ENCODE measurements at places on chromosomes 1 and 21.
A peak's percentile ranks its signal among the peaks of the same experiment; 100 is the strongest.

- DNase-seq = no peak
Measured at GRCh38 chr1:26119892-26120608, 8.4 kb downstream of the PDIK1L start.

- DNase-seq = no peak
Measured at GRCh38 chr1:41862384-41863221, 56.1 kb downstream of the HIVEP3 start.

GRCh38 chr1:162040001-162040400 lies 16.3 kb upstream of the OLFML2B start:
- no peak for DNase-seq

GRCh38 chr1:81179242-81179641 lies 621.5 kb upstream of the ADGRL2 start:
- no peak for DNase-seq

DNA sequence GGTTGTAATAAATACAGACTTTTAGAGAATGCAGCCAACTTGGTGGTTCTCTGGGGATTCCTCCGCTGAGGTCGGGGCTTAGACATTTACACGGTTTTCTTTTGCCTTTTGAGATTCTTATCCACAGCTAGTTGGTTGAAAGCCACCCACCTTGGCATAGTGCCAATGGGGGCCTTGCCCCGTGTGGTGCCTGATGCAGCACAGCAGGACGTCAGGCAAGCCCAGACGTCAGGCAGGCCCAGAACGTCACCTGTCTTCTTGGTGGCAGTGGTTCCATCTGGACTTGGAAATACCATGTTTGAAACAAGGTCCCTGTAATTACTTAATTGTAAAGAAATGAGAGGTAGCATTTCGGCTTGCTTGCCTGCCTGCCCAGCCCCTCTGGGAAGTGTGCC lies 78.5 kb downstream of the GALNT2 start:
- DNase-seq = no peak

DNA sequence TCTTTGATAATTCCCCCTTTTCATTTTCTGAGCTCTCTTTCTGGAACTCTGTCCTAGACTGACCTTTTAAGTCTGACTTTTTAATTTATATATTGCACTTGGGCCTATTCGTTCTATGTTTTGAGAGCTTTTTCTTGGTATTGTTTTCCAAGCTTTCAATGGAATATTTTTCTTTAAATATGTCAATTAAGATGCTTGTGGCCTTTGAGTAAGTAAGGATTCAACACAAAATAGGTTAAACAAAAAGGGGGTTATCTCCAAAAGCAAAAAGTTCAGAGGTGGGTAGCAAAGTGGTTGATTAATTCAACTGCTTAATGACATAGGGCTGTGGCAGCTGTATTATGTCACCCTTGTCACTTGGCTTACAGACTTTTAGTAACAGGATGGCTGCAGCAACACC lies 315.9 kb downstream of the LMX1A start:
- DNase-seq = no peak

DNA sequence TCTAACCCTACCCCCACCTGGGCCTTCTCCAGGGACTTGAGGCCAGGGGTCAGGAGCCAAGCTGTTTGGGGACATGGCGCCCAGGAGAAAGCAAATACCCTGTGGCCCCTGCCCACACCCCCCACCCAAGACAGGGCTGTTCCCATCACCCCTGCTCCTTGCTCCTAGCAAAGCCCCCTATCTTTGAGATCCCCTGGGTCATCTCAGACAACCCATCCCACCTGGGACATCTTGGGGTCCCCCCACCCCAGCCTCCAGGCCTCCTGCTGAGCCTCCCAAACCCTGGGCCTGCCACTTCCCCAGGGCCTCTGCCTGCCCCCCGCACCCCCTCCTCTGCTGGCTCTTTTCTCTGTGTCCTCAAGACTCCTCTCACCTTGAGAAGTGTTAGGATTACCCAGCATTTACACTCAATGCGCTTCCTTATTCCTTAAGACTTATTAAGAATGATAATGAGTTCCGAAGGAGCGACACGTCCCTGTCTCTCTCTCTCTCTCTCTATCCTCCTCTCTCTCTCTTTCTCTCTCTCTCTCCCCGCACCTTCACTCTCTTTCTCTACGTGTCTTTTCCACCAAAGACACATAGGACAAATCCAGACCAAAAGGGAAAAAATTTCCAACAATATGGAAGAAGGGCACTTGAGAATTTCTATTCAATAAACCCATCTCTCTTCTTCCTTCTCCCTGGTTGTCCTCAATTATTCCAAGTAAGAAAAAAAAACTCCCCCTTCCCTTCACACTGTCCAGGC lies 7.2 kb downstream of the CASZ1 start:
- no peak for DNase-seq

GRCh38 chr21:25977068-25977611 lies 193.4 kb downstream of the APP start:
- no peak for DNase-seq

- no peak for DNase-seq
Measured at GRCh38 chr1:169175461-169175860, 69.0 kb downstream of the ATP1B1 start.

GRCh38 chr1:230588323-230588746 lies 53.9 kb upstream of the COG2 start:
- DNase-seq = no peak

DNA sequence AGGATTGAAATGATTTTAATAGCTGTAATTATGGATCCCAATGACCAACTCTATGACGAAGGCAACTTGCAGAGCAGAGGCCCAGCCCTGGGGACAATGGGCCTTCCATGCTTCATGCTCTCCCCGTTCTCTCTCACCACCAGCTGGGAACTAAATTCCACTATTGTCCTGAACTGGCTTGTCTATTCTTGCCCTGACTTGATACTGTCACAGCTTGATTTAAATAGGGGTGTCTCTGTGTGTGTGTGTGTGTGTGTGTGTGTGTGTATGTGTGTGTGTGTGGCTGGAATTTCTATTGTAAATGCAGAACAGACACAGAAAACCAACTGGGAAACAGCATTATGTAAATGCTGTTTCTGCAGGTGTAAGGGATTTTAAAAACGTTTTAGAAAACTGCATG lies 57.0 kb downstream of the SLC22A15 start:
- peak; percentile 67 for DNase-seq

- DNase-seq = no peak
Measured at GRCh38 chr1:215631489-215631888, 64.4 kb downstream of the KCTD3 start.

- DNase-seq = no peak
Measured at GRCh38 chr1:3712573-3713535, 39.4 kb upstream of the CCDC27 start.

- DNase-seq = no peak
Measured at GRCh38 chr1:203503836-203504235, 9.9 kb downstream of the OPTC start.

GRCh38 chr21:37513383-37513782 lies 146.8 kb downstream of the DYRK1A start:
- DNase-seq = no peak

DNA sequence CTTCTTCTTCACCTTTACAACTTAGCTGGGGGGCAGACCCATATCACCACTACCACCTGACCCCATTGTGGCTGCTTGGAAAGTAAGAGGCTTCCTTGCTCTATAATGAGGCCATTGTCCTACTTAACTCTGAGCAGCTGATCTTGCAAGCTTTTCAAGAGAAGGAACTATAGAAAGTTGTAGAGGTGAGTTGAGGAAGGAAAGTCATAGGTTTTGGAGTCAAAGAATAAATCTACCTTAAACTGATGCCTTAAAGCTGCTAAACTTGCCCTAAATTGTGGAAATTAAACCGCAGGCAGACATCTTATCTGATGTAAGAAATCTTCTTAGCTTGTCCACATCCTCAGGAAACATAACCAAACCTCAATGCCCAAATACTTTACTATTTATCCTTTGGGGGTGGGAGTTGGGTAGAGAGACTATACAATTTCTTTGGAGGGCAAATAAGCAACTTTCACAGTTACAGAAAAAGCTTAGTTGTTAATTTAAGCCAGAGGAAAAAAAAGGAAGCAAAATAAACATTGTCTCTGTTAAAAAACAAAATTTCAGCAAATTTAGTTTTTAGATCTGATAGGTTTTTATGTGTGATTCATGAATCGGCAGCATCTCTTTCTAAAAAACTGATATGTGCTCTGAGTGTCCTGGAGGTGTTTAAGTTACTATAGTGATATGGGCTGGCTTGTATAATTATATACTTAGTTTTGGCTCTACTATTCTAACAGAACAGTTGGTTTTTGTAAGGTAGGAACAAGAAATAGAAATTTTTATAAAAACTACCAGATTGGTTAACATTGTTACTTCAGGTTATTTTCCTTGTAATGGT lies 4.7 kb downstream of the IL23R start:
- no peak for DNase-seq

DNA sequence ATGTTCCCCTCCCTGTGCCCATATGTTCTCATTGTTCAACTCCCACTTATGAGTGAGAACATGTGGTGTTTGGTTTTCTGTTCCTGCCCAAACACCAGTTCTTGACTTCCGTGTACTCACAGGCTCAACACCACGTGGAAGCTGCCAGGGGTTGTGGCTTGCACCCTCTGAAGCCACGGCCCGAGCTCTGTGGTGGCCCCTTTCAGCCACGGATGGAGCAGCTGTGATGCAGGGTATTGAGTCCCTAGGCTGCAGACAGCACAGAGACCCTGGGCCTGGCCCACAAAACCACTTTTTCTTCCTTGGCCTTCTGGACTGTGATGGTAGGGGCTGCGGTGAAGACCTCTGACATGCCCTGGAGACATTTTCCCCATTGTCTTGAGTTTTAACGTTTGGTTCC lies 111.6 kb downstream of the SYT14 start:
- no peak for DNase-seq

- no peak for DNase-seq
Measured at GRCh38 chr1:99763956-99764355, 2.5 kb downstream of the FRRS1 start.

- DNase-seq = no peak
Measured at GRCh38 chr1:108852221-108852975, 4.5 kb downstream of the AKNAD1 start.

- DNase-seq = no peak
Measured at GRCh38 chr1:21530368-21531016, 21.3 kb downstream of the ALPL start.

GRCh38 chr21:44058652-44058964 lies 46.5 kb downstream of the TRAPPC10 start:
- DNase-seq = no peak

GRCh38 chr1:91529856-91530255 lies 29.2 kb downstream of the CDC7 start:
- no peak for DNase-seq

DNA sequence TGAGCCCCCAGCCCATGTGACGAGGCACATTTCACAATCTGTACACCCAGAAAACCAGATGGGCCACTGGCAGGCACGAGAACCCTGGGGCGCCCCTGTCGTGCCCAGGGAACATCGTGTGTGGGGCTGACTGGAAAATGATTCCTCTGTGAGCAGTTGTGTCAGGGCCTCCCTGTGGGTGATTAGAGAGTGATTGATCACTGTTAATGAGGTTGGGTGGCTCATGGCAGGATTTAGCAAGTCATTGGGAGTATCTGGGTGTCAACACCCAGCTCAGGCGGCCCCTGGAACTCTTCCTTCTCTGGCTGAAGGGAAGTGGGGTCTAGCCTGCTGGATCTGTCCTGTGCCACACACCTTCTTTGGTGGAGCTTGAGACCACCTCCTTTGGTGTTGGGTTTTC lies 5.7 kb downstream of the GRHL3 start:
- DNase-seq = no peak

GRCh38 chr1:100959502-100960060 lies 63.7 kb downstream of the SLC30A7 start:
- DNase-seq = no peak

- no peak for DNase-seq
Measured at GRCh38 chr1:12728391-12728790, 12.5 kb downstream of the AADACL3 start.

- DNase-seq = no peak
Measured at GRCh38 chr1:5911871-5912271, 80.4 kb downstream of the NPHP4 start.

- DNase-seq = no peak
Measured at GRCh38 chr1:44059664-44060355, 28.5 kb upstream of the SLC6A9 start.

DNA sequence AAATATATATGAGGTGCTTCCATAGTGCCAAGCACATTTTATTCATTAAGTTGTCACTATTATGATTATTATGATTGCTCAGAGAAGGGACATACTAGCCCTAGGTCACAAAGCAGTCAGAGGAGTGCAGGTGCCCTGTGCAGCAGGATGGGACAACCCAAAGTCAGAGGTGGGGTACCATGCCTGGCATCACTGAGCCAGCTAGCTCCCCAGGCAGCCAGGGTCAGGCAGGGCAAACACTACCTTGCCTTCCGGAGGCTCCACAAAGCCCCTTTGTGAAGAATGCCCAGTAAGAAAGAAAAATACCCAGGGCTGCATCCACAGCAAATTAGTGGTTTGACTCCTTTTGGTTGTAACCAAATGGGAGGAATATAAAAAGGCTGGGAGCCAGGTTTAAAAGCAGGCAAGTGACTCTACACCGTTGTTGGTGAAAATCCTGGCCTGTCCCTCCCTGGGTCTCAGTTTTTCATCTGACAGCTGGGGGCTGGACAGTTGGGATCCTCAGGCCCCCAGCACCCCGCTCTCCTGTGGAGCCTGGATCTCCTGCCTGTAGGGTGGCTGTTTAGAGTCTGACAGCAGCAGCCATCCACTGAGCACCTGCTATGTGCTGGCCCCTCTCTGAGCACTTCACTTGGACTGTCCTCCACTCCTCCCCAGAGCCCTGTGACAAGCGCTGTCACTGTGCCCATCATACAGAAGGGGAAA lies 98.8 kb downstream of the GLIS1 start:
- DNase-seq = no peak

- DNase-seq = no peak
Measured at GRCh38 chr1:224799083-224799482, 130.4 kb upstream of the DNAH14 start.

- no peak for DNase-seq
Measured at GRCh38 chr1:244395965-244396364, 55.7 kb downstream of the ADSS2 start.

DNA sequence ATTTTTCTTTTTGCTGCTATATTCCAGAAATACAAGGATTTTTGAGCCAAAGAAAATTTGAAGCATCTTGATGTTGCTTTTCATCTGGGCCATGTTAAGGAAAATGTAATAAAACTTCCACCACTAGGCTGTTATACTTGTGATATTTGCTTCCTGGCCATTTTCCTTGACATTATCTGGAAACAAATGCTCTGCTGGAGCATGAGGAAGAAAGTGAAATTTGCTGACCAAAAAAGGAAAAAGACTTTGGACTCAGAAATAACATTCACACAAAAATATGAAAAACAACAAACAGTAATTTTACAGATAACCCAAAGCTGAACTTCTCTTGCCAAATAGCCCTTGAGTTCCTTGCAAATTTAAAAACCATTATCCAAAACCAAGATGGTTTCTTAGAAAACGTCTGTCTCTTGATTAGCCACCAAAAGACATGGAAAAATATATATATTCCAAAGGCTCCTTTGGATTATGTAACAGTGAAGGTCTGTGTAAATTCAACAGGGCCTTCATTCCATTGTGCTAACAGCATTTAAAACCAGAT lies 344.5 kb downstream of the LMX1A start:
- no peak for DNase-seq

GRCh38 chr1:207025146-207025880 lies 7.2 kb downstream of the C1orf116 start:
- no peak for DNase-seq

- DNase-seq = no peak
Measured at GRCh38 chr21:16572032-16572431, 842.2 kb downstream of the USP25 start.
